ENCODE measurements at places on chromosomes 12 and 14.

DNA sequence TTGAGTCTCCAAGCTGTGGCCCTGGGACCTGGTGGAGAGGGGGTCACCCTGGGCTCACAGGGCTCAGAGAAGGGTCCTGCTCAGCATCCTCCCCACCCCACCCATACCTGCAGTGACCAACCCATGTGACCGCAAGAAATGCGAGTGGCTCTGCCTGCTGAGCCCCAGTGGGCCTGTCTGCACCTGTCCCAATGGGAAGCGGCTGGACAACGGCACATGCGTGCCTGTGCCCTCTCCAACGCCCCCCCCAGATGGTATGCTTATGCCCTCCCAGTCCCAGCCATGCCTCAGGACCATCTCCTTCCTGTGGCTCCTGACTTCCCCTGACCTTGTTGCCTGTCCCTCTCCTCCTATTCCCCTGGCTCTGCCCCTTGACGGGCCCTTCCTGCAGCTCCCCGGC is 6.7 kb upstream of the NXPH4 start:
- no peak for DNase-seq

- no peak for DNase-seq
These were observed 7.1 kb upstream of the PNMA1 start for GRCh38 chr14:73721101-73721821.

- DNase-seq, result no peak
These were observed 5.4 kb downstream of the ANKRD13A start for GRCh38 chr12:110004598-110004997.

- DNase-seq, result no peak
These were observed 123.4 kb upstream of the CPSF6 start for GRCh38 chr12:69115951-69116350.

GRCh38 chr12:31590642-31591379 is at the start of gene DENND5B:
TSS of gene DENND5B (minus strand) at chr12:31591136. CDS start at chr12:31590832, 304 bp downstream.
- DNase-seq, result peak; percentile 90

GRCh38 chr14:96894966-96895365 is 97.8 kb downstream of the VRK1 start:
- no peak for DNase-seq

- no peak for DNase-seq
These were observed 541.6 kb downstream of the TMEM121 start for GRCh38 chr14:106067935-106068334.

DNA sequence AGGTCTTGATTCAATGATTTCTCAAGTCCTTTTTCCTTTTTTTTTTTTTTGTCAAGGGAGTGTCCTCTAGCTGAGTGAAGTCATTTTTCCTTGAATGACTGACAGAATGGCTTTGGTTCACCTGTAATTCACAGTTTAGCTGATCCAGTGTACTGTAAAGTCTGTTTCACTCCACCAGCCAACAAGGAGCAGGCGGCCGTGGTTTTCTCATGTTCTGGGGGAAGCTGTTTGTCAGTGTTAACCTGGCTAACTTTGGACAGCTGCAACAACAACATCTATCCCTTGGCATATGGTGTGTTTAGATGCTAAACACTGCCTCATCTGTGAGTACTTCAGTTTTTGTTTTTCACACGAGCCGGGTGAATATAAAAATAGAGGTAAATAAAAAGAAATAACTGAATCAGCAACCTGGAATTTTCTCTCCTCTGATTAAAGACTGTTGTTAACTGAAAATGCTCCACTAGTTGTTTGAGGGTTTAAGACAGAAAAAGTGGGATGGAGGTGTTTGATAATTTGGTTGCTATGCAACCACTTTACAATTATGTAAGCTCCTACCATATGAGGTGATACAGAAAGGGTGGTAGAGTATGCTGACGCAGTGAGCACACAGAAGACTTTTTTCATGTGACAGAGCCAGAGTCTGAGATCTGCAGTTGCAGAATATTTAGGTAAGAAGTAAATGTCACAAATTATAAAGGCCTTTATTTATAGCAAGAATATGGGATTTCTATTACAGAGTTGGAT is 50.3 kb upstream of the SLC2A13 start:
- no peak for DNase-seq

GRCh38 chr14:102799684-102800562 is 22.7 kb downstream of the TRAF3 start:
- DNase-seq, result peak; percentile 86

- DNase-seq, result no peak
These were observed 19.5 kb downstream of the TMED10 start for GRCh38 chr14:75156901-75157300.

Measured in AG20443 (cell line).